Central memory CD8-positive, alpha-beta T cell (primary cell): ENCODE measurements at places on chromosomes 7 and 10.

DNA sequence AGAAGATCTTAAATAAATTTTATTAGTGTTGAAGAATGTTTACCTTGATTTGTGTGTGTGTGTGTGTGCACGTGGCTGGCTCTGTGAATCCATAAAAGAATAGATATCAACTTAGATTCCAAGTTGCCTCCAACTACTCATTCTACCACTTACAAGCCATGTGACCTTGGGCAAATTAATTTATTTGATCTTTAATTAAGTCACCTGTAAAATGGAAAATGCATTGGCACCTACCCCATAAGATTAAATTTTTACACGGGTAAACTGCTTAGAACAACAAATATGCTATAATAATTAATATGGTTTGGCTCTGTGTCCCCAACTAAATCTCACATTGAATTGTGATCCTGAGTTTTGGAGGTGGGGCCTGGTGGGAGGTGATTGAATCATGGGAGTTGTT is 604.9 kb upstream of the NRG3 start:
- H3K27ac ChIP-seq, result no peak overlapping the region
- no peaks in the 10 kb centered on the region for H3K36me3 ChIP-seq
- H3K27me3 ChIP-seq, result no peaks in the 10 kb centered on the region
- no peak for DNase-seq
- no peak overlapping the region for H3K4me3 ChIP-seq

GRCh38 chr7:44629829-44630522 is 23.5 kb downstream of the OGDH start:
- no peak for DNase-seq
- peak overlapping the region; percentile 97 for H3K27ac ChIP-seq
- H3K4me1 ChIP-seq, result peaks cover 71% of the 10 kb centered on the region
- H3K36me3 ChIP-seq, result peaks cover 29% of the 10 kb centered on the region
- no peaks in the 10 kb centered on the region for H3K27me3 ChIP-seq

GRCh38 chr7:1193593-1194424 is 33.8 kb upstream of the ZFAND2A start:
- no peak for DNase-seq
- no peak overlapping the region for H3K27ac ChIP-seq
- peaks cover 6% of the 10 kb centered on the region for H3K4me1 ChIP-seq
- peaks cover 1% of the 10 kb centered on the region for H3K36me3 ChIP-seq

DNA sequence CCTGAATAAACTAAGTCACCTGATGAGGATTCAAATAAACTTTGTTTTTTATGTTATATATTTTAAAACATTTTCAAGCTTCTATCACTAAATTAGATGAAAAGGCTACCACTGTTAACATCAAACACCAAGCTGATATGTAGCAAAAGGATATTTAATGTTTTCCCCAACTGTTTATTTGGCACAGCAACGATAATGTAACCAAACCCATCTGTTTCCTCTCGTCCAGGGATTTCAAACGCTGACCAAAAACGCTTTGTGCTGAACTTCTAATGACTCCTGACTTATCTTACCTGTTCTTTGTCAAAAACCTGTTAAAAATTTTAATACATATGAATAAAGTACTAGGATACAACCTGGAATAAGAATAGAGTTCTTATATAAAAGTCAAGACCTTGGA is 30.5 kb downstream of the DCLRE1A start:
- no peak overlapping the region for H3K27ac ChIP-seq
- no peak for DNase-seq
- H3K36me3 ChIP-seq, result no peaks in the 10 kb centered on the region
- peaks cover 10% of the 10 kb centered on the region for H3K27me3 ChIP-seq

DNA sequence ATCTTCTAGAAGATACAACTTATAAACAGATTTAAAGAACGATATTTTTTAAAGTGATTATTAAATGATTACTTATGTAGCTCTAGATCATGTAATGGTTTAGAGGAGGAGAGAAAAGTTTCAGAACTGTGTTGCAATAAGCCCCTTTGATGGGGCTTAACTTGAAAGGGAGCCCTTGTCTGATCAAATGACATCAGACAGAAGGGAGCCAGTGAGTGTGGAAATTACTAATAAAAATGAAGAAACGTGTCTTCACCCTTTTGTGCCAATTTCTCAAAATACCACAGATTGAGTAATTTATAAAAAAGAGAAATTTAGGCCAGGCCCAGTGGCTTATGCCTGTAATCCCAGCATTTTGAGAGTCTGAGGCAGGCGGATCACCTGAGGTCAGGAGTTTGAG is 318.2 kb downstream of the EXOC4 start:
- no peak overlapping the region for H3K4me3 ChIP-seq
- no peaks in the 10 kb centered on the region for H3K36me3 ChIP-seq
- no peak for DNase-seq
- peaks cover 9% of the 10 kb centered on the region for H3K4me1 ChIP-seq
- no peaks in the 10 kb centered on the region for H3K27me3 ChIP-seq
- H3K27ac ChIP-seq, result no peak overlapping the region
